Stimulated activated CD4-positive, alpha-beta T cell treated with anti-CD3 and anti-CD28 coated beads, Interleukin-1b, Interleukin-23, amount 100 ng/mL, for 24 hours (primary cell): ENCODE measurements at places on chromosomes 12 and 14.

DNA sequence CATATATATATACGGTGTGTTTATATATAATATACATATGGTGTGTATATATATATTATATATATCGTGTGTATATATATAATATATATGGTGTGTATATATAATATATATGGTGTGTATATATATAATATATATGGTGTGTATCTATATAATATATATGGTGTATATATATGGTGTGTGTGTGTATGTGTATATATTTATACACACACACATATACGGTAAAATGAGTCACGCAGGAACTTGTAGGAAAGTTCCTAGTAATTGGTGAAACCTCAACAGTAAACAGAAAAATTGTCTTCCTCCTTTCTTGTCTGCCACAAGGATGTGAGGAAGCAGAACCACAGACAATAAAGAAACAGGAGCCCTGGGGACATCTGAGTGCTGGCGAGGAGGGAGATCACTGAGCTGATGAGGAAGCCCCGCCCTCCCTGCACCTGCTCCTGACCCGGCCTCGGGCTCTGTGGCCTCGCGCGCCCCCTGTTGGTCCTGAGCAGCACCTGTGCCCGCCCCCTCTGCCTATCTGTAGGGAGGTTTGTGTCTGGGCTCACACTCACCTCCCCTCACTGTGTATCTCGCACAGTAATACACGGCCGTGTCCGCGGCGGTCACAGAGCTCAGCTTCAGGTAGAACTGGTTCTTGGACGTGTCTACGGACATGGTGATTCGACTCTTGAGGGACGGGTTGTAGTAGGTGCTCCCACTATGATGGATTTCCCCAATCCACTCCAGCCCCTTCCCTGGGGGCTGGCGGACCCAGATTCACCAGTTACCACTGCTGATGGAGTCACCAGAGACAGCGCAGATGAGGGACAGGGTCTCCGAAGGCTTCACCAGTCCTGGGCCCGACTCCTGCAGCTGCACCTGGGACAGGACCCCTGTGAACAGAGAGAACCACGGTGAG, 1079.4 kb downstream of the TMEM121 start:
- peak; percentile 81 for DNase-seq

DNA sequence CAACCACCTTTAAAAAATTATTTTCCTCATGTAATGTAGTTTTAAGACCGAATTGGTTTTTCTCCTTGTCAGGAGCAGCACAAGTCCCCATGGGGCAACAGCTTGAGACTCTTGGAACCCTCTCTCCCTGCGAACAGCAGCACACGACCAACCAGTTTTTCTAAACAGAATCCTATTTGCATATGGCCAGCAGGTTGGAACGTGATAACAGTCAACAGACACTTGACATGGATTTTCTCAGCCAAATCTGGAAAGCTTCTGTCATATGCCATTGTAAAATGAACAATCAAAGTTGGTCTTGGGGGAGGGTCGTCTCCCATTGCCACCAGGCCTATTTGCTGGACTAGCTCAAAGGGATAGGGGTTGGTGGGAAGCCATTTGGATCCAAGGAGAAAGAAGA, 1915.0 kb upstream of the FLRT2 start:
- DNase-seq, result no peak

GRCh38 chr12:14193639-14194038, 171.8 kb upstream of the ATF7IP start:
- no peak for DNase-seq

DNA sequence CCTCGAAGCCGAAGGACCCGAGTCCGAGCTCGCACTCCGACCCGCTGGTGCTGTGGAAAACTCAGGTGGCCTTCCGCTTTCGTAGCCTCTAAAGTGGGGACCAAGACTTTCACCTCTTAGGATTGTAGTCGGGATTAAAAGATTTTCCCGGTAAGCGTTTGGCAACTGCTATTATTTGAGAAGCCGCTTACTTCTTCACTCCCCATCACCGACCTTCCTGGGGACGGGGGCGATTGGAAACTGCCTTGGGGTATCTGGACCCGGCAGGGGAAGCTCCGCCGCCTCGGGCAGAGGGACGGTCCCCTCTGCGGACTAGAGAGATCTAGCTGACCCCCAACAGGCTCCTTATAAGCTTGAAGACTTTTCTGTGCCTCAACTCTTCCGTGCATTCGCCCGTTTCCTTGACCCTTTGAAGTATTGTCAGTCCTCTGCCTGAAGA, 659 bp downstream of the TRAFD1 start:
- no peak for DNase-seq

DNA sequence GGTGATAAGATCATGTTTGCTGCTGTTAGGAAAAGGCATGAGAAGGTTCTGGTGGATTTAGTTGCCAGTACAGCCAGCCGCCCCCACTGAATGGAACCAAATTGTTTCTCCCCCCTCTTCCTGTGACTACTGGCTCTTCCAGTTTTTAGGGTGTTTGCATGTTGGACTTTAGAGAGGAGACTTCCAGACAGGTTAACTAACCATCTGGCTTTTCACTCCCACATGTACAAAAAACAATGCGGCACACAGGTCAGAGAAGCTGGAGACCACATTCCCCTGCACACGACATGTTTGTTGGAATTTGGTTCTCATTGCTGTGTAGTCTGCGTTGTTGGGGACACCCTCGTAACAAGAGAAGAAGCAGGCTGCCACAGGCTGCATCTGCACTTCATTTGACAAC, 103.9 kb upstream of the TMEM132C start:
- DNase-seq, result no peak

- no peak for DNase-seq
Observed at GRCh38 chr12:27826076-27826475, 46.0 kb upstream of the MANSC4 start.

- no peak for DNase-seq
Observed at GRCh38 chr14:56199095-56199981, 81.1 kb downstream of the PELI2 start.

DNA sequence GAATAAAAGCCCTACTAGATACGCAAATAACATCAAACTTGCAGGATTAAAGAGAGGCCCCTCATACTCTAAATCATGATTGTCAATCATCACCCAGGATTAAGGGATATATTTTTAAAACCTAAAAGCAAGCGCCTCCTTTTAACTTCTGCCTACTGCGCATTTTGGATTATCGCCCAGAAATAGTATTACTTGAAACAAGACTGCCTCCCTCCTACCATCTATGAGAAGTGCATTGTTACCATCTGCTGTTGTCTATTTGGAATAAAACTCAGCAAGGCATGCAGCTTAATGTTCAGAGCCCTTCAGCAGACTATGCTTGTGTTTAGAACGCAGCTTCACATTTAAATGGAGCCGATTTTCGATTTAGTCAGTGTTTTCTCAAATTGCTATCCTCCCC, 79.6 kb downstream of the EXOC5 start:
- DNase-seq, result no peak

- DNase-seq, result no peak
Observed at GRCh38 chr14:64554556-64554955, 4.8 kb downstream of the PPP1R36 start.

- DNase-seq, result peak; percentile 40
Observed at GRCh38 chr12:117857632-117858612, 110.9 kb downstream of the KSR2 start.
